ENCODE measurements at places on chromosomes 12 and 14. TPM values are rescaled to one million over a fixed set of nuclear protein-coding genes. Genes with fewer than 3 reads are reported as not detected.

DNA sequence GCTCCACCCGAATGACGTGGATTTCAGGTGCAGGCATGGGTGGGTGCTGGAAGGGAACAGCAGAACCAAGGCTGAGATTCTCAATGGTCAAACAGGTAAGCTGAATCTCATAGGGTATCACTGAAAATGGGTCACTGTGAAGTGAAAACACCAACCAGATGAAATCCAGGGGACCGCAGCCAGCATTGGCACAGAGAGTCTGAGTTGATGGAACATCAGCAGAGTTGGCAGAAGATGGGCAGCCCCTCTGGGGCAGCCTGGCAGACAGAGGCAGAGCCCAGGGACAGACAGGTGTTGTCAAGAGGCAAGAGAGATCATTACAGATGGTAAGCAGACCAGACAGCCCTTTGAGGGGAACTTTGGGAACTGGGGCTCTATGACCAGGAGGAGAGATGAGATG lies 48.0 kb downstream of the ACTN1 start:
- DNase-seq: no peak

DNA sequence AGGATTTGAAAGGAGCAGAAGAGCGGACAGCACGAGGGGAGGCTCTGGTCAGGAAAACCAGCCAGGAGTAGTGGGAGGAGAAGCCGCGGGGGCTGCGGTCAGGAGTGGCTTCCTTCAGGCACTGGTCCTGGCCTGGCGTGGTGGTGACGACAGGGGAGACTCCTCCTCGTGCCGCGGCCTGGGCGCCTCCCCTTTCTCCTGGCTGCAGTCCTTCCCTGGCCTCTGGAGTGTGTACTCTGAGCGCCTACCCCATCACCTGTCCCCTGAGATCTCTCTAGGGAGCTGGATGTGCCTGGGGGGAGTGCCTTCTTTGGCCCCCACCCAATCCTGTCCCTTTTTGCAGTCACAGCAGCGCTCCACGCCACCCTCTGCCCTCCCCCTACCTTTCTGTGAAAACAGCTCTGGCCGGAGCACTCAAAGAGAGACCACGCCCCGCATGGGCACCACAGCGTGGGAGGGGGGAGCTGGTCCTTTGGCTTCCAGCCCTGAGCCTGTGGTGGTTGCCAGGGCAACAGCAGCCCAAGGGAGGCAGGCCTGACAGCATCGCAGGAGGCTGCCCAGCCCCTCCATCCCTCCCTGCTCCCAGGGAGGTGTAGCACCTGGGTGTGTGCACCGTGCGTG lies 125.9 kb downstream of the CALM1 start:
- no peak for DNase-seq

GRCh38 chr14:60777856-60778578 lies 43.5 kb downstream of the MNAT1 start:
- DNase-seq: no peak

- no peak for DNase-seq
Measured at GRCh38 chr14:21807975-21808374, 134.4 kb upstream of the OR4E1 start.

- DNase-seq: no peak
Measured at GRCh38 chr12:116472193-116472592, 87.0 kb upstream of the MAP1LC3B2 start.

- no peak for DNase-seq
Measured at GRCh38 chr14:23441076-23441475, 5.6 kb upstream of the MYH7 start.

DNA sequence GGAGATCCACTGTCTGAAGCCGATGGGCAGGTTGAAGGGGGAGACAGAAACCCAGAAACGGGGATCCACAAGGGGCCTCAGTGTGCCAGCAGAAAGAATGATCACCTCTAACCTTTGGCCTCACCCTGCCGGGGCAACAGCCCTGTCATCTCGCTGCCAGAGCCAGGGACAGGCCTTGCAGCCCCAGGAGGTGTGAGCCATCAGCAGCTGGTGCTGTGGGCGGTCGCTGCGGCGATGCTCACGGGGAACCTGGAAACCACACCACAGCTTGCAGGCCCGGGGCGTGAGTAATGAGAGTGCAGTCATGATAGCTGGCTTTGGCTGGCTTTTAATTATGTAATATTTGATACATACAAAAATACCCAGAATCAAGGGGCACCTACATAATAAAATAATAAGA lies 4.7 kb upstream of the TTC7B start:
- DNase-seq: no peak

DNA sequence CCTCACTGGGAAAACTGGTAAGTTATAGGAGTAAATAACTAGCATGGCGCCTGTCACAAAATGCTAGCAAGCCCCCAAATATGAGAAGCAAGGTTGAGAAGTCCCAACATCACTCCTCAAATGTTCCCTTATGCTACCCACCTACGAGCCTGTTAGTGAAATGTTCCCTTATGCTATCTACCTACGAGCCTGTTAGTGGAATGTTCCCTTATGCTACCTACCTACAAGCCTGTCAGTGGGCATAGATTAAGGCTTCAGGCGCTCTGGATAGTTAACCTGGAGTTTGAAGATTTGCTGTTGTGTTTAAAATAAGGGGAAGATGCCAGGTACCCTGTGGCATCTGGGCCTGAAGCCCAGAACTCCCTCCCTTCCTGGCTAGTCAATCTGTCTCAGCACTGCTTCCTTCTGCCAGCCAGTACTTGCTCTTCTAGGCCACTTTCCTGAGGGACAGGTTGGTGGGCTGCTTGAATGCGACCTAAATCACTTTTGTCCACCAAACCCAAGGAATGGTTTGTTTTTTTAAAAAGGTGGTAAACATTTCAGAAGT lies 67.1 kb upstream of the SINHCAF start:
- DNase-seq: no peak

DNA sequence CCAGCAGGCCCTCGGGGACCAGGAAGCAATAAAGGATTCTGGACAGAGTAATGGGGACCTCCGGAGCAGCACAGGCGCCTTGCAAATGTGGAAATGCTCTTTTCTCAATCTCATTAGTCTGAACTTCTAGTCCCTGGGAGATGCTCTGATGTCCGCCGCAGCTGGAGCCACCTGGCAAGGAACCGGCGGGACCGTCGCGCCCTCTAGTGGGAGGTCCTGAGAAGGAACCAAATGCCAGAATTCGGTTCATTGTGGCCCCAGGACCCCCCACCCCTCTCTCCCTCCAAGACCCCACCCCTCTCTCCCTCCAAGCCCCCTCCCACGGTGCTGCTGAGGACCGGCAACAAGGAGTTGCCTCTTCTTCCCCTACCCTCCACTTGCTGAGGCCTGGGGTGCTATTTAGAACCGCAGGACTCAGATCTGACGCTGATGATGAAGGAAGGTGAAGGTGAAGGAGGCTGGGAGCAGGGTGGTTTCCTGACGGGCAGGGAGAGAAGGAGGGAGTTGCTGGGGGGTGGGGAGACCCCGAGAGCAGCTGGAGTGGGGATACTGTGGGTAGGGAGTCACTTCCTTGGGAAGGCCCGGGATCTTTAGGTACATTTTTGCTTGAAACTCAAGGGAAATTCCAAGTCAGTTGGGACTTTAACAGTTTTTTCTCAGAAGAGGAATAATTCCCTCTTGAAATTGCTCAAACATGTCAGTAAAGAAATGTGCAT lies 42.5 kb downstream of the SMIM41 start:
- no peak for DNase-seq

- no peak for DNase-seq
Measured at GRCh38 chr12:6822426-6823135, 960 bp downstream of the GPR162 start.

GRCh38 chr12:48819986-48820725 lies 1.9 kb downstream of the CACNB3 start:
- DNase-seq: no peak

- DNase-seq: no peak
Measured at GRCh38 chr12:20077618-20078017, 290.7 kb upstream of the PDE3A start.

DNA sequence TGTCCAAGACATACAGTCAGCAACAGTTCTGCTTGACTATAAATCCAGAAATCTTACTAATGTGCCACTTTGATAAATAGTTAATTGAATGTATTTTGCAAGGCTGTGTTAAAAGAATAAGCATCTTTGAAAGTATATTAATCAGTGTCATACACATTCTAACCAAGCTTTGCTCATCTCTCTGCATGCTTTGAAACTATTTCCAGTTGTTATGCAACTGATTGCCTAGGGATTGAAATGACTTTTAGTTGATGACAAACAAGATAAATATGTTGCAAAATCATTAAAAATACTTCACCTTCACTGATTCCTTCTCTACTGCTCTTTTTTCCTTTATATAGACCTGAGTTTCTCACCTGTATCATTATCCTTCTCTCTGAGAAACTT lies 91.3 kb downstream of the AEBP2 start:
- DNase-seq: no peak

DNA sequence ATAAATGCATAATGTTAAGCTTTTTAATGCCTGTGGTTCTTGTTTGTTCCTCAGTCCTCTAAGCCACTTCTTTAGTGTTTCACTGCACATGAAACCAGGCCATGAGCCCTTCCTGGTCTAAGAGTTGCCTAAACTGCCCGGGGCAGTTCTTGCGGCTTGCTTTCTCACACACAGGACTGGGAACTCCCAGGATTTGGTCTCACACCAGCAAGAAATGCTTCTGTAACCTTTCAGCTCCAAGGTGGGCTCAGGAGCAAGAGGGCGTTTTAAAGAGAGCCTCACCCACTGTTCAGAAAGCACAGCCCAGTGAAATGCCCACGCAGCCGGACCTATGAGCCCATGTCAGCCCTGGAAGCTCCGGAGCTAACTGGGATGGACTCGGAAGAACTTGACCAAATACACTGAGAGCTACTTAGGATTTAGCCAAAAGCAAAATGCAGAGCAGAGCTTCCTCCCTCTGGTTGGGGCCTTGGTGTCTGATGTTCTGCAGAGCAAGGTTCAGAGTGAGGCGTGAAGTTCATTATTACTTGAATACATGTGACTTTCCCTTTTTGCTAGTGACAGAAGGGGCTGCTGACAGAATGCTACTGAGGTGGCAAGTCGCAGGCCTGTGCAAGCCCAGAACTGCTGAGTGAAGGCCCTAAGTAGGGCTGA lies 23.4 kb downstream of the SLC25A29 start:
- no peak for DNase-seq

DNA sequence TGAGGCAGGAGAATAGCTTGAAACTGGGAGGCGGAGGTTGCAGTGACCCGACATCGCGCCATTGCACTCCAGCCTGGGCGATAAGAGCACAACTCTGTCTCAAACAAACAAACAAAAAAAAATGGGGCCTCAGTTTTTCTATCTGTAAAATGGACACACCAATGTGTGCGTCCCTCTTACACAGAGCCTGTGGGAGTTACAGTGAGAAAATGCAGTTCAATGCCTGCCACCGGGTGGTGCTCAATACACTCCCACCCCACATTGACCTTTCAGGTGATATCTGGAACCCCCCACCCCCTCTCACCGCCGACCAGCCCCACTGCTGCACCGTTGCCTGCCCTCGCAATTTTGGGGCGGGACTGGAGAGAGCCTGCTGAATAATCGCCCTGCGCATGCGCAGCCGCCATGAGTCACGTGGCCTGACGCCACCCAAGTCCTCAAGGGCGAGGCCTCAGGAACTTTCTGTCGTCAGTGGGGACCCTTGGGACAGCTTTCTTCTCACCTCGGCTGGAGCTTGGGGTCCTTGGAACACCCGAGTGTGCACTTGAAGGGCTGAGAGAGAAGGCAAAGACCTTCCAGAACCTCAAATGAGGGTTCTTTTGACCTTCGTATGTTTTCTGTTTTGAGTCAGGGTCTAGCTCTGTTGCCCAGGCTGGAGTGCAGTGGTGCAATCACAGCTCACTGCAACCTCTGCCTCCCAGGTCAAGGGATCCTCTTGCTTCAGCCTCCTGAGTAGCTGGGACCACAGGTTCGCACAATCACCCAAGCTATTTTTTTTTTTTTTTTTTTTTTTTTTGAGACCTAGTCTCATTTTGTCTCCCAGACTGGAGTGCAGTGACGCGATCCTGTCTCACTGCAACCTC lies 14.6 kb upstream of the CABP1 start:
- no peak for DNase-seq

DNA sequence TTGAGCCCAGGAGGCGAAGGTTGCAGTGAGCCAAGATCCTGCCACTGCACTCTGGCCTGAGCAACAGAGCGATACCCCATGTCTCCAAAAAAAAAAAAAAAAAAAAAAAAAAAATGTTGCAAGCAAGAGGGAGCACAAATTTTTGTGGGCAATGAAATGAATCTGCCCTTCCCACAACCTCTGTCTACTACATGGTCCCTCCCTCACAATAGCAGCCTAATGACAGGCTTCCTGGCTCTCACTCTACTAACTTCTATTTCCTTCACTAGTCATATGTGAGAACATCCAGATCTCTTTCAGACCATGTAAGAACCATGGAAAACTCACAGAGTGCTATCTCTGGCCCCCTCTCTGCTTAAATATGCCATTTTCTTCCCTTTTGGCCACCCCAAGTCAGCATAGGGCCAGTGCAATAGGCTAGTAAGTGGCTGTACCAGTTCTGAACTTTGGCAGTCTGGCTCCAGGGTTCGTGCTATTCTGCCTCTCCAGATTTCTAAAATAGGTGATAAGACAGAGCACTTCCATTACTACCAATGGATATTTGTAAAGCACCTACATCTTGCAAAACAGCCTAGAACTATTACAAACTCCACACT lies 7.1 kb downstream of the OSBPL8 start:
- no peak for DNase-seq

- DNase-seq: peak; percentile 71
Measured at GRCh38 chr12:24561882-24562770, 386.8 kb downstream of the BCAT1 start.

- DNase-seq: no peak
Measured at GRCh38 chr12:13595536-13596443, 385.6 kb downstream of the GRIN2B start.

GRCh38 chr12:86249851-86250250 lies 6.3 kb downstream of the MGAT4C start:
- DNase-seq: no peak

- DNase-seq: no peak
Measured at GRCh38 chr12:92111256-92111655, 34.4 kb downstream of the BTG1 start.

- DNase-seq: no peak
Measured at GRCh38 chr12:87336814-87337336, 692.3 kb downstream of the C12orf50 start.

The CCDC184 gene
- 0.42 TPM for polyA plus RNA-seq

The OTOGL gene
- 0.59 TPM for polyA plus RNA-seq

The TDRD9 gene
- 1.9 TPM for polyA plus RNA-seq

The CLEC4C gene
- polyA plus RNA-seq: 0.16 TPM

The SDR9C7 gene
- polyA plus RNA-seq: 0.11 TPM

The DIO3 gene
- polyA plus RNA-seq: 0.16 TPM

The AKAP5 gene
- polyA plus RNA-seq: 6.4 TPM

The ERBB3 gene
- polyA plus RNA-seq: 73.5 TPM

The FOXG1 gene
- polyA plus RNA-seq: 0.06 TPM

The PZP gene
- polyA plus RNA-seq: 0.47 TPM

The ZFYVE1 gene
- polyA plus RNA-seq: 18.7 TPM

All from renal cortex interstitium (tissue), 15 donors.